Esophagus squamous epithelium (tissue), 5 donors: ENCODE measurements at places on chromosomes 2 and 18.

GRCh38 chr18:78647018-78647417, 332.6 kb upstream of the SALL3 start:
- DNase-seq, result no peak

GRCh38 chr2:124983595-124983994, 958.5 kb downstream of the CNTNAP5 start:
- DNase-seq, result no peak

- no peak for DNase-seq
Observed at GRCh38 chr18:29449424-29449823, 1272.5 kb upstream of the CDH2 start.

DNA sequence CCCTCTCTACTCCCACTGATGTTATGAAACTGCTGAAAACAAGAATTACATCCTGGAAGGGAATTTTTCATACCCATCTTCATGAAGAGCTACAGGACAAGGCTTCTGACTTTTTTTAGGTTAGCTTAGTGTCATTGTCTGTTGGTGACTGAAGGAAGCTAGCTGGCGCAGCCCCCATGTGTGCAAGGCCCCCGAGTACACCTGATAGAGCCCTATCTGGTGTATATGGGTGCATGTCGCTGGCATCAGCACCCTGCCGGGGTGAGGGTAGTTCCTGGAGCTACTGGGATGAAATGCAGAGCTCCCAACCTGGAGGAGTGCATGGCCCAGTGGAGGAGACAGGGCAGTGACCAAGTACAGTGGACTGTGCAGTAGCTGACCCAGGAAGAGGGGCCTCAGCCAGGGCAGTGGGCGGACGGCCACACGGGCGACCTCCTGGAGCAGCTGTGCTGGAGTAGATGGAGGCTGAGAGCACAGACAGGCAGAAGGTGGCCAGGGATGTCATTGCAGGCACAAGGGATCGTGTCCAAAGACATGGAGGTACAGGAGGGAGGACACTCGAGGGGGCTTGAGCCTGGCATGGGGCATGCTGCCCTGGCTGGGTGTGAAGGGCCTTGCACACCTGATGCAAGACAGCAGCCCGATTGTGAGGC, 12.1 kb downstream of the IMPA2 start:
- DNase-seq, result no peak

DNA sequence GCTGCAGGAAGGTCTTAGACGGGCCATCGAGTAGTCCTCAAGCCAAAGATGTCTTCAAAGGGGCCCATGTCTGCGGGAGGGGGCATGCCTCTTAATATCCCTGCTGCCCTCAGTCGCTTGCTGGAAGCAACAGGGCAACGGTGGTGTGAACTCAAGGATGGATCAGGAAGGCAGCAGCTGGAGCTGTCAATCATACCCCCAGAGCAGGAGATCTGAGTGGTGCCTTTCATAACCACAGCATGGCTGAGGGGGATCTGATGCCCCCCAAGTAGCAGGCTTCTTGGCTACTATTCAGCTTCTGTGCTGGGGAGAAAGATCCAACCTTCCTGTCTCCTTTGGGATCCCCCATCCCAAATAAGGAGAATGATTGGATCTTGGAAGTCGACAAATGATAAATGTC, 46.4 kb downstream of the INSIG2 start:
- no peak for DNase-seq

- no peak for DNase-seq
Observed at GRCh38 chr18:31572368-31572767, 19.3 kb upstream of the TTR start.

DNA sequence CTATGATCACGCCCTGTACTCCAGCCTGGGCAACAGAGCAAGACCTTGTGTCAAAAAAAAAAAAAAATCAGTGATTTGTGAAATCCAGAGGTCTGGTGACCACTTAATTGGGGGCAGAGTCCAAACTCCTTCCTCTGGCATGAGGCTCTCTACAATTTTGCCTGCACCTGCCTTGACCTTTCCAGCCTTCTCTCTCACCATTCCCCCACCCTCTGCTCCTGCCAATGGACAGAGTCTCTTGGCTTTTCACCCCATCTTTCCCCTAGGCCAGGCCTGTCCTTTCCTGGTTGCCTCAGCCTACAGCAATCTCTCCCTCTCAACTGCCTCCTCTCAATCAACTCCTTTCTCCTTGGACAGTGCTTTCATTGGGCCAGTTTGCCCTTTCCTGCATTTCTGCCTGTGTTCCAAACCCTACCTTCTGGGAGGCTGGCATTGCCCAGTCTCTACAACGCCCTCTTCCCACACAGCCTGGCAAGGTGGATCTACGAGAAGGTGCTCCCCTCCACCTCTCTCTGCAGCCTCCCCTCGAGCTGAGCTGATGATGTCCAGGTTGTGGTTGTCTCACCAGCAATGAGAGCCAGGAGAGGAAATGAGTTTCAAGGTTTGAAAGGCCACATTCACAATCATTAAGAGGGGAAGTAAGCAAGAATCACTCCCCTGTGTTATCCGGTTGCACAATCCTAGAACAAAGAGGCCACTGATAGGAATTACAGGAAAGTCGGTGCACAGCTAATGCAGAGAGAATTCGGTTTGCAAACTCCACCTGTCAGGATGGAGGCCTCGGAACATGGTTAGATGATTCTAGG, 39.5 kb upstream of the NPAS2 start:
- no peak for DNase-seq

DNA sequence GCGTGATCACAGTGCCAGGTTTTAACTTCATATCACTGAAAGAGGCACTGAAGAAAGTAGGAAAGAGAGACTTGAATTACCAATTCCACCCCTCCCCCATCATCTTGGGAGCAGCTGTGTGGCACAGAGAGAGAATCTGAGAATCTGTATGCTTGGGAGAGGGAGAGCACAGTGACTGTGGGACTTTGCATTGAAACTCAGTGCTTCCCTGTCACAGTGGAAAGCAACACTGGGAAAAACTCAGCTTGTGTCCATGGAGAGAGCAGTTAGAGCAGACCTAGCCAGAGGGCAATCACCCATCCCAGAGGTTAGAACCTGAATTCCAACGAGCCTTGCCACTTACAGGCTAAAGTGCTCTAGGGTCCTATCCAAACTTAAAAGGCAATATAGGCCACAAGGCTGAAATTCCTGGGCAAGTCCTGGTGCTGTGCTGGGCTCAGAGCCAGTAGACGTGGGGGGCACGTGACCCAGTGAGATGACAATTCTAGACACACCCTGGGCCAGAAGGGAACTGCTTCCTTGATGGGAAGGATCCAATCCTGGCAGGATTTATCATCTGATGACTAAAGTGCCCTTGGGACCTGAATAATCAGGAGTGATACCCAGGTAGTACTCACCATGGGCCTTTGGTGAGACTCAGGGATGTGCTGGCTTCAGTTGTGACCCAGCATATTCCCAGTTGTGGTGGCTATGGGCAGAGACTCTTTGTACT, 15.5 kb upstream of the ABCB11 start:
- no peak for DNase-seq

- no peak for DNase-seq
Observed at GRCh38 chr2:231960810-231961348, 634 bp upstream of the DIS3L2 start.

DNA sequence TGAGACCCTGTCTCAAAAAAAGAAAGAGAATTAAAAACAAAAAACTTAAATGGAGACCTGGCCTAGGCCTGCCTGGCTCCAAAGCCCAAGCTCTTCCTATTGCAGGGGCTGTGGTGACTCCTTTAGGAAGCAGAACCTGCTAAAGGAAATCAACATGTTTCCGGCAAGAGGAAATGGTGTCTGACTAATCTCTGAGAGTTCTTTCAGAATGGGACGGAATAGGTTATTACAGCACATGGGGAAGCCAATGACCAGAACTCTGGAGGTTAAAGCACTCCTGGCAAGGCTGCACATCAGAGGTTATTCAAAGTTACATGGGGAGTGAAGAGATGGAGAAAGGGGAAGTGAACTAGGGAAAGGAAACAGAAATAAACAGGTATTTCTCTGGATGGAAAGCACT, 21.4 kb downstream of the KIF3C start:
- DNase-seq, result no peak

DNA sequence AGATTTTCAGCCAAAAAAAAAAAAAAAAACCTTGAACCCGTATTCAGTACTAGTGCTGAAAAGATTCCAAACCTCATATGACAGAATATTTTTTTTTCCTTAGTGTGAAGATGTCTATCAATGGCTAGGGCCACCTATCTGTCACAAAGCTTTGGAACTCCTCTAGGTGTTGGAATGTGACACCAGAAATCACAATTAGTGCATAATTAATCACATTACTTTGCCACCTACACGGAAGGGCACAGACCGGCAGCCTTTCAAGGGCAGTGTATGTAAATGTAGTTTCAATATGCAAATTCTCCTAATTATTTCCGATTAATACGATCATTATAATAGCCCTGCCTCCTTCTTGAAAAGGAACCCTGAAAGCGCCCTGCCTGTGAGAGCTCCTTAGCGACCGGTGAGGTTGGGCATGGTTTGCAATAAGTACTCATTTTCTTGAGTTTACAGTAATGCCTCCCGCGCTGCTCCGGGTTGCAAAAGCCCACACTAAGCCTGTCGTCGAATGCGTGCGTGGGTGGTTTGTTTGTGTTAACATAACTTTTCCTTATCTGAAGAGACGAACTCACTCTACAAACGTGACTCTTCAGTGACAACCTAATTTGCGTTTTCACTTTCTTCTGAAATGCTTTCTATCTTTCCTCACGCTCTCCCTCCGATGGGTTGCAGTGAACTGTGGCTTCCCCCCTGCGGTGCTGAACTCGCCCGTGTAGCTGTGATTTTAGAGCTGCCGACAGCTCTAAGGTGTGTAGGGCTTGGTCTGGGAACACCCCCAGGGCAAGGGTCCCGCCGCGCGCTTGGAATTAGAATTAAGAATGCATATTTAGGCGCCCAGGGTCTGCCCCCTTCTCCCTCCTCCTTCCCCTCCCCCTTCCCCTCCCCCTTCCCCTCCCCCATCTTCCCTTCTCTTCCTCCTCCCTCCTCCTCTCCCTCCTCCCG, 765 bp upstream of the ID2 start:
- DNase-seq, result no peak

DNA sequence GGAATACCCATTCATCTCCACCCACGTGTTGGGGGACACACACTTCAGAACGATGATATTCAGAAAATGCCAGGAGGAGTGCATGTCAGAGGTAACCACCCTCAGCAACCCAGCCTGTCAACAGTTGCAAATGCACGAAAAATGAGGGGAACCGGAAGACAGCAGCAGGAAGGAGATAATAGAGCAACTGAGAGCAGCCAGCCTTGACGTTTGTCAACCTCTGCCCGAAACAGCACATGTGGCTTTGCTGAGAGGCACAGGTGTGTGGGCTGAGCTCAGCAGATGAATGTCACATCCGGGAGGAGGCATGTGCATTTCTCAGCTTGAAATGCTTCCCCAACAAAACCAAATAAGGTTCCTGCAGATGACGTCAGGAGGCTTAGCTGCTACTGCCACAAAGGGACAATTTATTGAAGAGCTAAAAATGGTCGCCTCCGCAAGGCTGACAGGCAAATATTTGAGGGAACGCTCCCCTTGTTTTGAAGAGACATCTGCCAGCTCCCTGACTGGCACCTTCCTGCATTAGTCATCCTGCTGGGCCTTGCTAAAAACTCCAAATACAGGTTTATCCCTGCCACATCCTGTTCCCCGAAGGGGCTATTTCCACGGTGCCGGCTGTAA, 419.0 kb downstream of the NBAS start:
- peak; percentile 32 for DNase-seq

- DNase-seq, result no peak
Observed at GRCh38 chr2:2901384-2902345, 476.0 kb downstream of the EIPR1 start.

- no peak for DNase-seq
Observed at GRCh38 chr2:127170021-127170420, 50.1 kb downstream of the CYP27C1 start.

- no peak for DNase-seq
Observed at GRCh38 chr2:237669628-237670392, 42.4 kb downstream of the LRRFIP1 start.

DNA sequence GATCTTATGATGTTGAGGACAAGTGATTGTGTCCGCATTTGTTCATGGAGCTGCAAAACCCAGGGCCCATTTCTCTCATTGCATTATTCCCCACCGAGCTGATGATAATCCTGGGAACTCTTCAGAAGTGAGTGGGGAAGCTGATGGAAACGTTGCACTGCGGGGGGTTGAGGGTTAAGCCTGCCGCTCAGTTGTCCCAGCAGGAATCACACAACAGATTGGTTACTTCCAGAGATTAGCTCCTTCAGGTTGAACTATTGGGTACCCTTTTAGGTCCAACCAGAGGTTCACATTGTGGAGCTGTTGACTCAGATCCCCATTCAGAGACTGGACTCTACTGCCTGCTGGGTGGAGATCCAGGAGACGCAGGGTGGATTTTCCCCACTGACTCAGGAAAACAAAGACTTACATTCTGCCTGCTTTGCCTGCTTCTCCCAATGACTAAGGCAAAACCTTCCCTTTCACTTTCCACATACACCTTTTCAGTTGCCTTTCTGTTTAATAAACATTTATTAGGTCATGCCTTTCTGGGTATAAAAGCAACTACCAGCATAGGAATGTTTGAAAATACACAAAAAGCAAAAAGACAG, 286.4 kb downstream of the TXNL1 start:
- DNase-seq, result no peak

DNA sequence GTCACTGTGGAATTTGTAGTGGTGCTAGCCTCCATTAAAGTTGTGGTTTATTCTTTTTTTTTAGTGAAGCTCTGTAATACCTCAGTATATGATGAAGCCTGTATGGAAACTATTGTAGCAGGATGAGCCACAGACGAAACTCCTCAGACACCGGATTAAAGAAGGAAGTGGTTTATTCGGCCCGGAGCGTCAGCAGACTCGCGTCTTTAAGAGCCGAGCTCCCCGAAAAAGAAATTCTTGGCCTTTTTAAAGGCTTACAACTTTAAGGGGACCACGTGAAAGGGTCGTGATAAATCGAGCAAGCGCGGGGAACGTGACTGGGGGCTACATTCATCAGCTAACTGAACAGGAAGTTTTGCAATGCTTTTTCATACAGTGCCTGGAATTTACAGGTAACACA, 8.1 kb upstream of the CCL20 start:
- DNase-seq, result no peak

DNA sequence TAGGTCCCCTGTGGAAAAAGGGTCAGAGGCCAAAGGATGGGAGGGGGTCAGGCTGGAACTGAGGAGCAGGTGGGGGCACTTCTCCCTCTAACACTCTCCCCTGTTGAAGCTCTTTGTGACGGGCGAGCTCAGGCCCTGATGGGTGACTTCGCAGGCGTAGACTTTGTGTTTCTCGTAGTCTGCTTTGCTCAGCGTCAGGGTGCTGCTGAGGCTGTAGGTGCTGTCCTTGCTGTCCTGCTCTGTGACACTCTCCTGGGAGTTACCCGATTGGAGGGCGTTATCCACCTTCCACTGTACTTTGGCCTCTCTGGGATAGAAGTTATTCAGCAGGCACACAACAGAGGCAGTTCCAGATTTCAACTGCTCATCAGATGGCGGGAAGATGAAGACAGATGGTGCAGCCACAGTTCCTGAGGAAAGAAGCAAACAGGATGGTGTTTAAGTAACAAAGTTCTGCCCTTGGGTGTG, 165.8 kb downstream of the RPIA start:
- DNase-seq, result no peak

- no peak for DNase-seq
Observed at GRCh38 chr18:63046375-63046774, 273.2 kb downstream of the BCL2 start.

- DNase-seq, result no peak
Observed at GRCh38 chr2:218806346-218806978, 24.5 kb downstream of the CYP27A1 start.
